ENCODE measurements at places on chromosomes 5 and 9. TPM values are rescaled to one million over a fixed set of nuclear protein-coding genes. Genes with fewer than 3 reads are reported as not detected.

DNA sequence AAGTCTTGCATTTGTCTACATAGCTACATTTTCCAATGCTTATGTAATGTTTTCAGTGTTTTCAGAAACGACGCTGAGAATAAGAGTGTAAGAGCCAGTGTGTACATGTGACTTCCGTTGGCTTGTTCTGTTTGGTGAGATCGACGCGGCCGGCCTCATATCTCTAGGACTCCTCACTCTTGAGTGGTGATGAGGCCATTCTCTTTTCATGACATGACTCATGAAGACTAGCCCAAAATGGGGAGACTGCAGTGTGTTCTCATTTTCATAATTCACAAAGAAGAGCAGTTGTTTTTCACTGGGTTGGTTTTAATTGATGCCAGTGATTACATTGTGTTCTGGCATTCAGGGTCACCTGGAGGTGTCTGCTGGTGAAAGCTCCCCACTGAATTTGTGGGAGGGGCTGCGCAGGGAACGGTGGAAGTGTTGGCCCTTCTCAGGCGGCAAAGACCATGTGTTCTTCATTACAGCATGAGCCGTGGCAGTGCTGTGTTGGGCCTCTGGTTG, 131.5 kb upstream of the OTULINL start:
- DNase-seq, result peak; percentile 74

- peak; percentile 79 for DNase-seq
Observed at GRCh38 chr5:147935032-147935431, 28.7 kb upstream of the C5orf46 start.

DNA sequence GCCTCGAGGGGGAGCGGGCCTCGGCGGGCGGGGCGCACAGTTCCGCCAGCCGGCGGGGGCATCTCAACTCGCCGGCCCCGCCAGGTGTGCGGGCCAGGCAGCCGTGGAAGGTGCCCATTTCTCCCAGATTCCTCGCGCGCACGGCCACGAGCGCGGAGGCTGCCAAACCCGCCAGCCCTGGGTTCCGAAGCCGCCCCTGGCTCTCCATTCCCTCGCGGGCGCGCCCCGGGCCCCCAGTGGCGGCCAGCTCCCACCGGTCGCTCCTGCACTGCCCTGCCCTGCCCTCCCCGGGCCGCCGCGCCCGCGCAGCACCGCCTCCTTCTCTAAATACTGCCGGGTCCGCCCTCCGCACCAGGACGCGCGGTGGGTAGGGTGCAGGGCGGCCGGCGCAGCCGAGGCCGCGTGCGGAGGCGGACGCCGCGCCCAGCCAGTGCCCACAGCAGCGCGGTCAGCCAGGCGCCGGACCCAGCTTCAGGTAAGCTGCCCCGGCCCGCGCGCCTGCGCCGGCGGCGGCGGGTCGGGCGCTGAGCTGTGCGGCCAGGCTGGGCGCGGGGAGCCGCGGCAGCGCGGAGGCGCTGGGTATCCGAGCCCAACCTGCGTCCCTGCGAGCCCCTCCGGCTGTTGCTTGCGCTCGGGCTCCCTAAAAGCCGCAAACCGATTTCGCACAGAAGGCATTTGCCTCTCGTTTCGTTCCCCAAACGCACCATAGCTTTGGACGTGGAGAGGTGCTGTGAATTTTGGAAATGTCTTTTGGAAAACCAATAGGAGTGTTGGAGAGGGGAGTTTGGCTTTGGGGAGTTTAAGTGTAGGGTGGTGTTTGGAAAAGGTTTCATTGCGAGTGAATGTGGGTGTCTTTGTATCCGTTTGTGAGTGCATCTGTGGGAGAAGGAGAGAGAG, at the start of gene TMEM171:
Gene TMEM171 (plus strand): TSS at position 354 of the 897 bp plus-strand sequence. CDS start 2,799 bp downstream, outside the sequence.
- peak; percentile 50 for DNase-seq

- peak; percentile 99 for DNase-seq
Observed at GRCh38 chr9:27125030-27125429, 16.0 kb downstream of the TEK start.

DNA sequence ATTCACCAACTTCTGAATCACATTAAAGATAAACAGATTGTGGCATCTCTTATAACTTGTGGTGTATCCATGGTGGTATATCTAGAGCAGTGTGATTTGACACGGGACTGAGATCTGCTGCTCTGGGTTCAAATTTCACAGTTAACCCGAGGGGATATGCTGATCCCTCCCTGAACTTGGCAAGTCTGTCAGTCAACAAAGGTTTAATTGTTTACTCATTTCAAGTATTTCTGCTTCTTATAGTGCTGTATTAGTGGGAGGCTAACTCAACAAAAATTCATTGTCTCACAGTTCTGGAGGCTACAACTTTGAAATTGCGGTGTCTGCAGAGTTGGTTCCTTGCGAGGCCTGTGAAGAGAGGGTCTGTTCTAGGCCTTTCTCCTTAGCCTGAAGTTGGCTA, 1175.2 kb downstream of the PTPRD start:
- no peak for DNase-seq

GRCh38 chr5:158234323-158235158, 375.6 kb upstream of the CLINT1 start:
- peak; percentile 67 for DNase-seq

DNA sequence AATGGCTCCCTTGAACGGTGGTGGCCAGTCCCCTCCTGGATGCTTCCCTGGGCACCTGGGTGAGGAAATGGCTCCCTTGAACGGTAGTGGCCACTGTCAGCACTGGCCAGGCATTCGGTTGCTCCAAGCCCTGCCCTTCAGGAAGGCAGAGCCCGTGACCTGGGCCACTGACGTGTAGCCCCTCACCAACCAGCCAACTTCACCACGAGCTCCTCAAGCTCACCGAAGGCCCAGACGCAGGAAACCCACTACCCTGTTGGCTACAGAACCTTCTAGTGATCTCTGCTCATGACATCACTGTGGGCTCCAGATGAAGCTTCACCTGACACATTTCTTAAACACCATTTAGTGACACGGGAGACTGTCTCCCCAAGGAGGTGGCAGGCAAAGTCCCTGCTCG, 9.2 kb downstream of the SLC6A3 start:
- DNase-seq, result no peak

DNA sequence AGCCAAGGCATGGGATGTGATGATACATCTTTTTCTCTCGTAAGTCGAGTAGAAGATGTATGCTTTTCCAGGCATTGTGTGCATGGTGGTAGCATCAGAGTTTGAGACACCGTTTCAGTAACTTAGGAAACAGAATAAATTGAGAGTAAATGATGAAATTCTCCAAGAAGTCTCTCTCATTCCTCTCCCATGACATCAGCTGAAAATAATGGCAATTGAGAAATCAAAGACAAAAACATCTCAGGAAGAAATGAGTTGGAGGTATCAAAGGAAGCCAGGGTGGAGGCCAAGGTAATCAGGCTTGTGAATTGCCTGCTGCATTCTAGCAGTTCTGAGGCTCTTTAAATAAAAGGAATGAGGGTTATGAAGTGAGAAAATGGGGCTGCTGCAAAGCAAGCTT, 53.9 kb downstream of the SGCD start:
- DNase-seq, result peak; percentile 76

DNA sequence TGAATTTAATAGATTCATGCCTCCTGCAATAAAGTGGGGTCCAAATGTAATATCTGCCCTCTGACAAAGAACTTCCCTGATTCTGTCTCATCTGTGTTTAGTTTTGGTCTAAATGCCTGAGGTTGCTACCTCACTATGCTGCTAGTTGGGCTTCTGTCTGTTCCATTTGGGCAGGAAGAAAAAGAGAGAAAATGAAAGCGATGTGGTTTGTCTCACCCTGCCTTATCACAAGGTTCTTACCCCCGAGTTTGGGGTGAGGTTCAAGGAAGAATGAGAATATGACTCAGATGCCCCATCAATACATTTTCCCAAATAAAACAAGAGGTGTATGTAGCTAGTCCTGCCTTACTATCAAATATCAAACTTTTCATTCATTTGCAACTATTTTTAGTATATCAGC, 132.1 kb upstream of the MTAP start:
- no peak for DNase-seq

GRCh38 chr9:131885144-131885609, 145.3 kb upstream of the RAPGEF1 start:
- no peak for DNase-seq

DNA sequence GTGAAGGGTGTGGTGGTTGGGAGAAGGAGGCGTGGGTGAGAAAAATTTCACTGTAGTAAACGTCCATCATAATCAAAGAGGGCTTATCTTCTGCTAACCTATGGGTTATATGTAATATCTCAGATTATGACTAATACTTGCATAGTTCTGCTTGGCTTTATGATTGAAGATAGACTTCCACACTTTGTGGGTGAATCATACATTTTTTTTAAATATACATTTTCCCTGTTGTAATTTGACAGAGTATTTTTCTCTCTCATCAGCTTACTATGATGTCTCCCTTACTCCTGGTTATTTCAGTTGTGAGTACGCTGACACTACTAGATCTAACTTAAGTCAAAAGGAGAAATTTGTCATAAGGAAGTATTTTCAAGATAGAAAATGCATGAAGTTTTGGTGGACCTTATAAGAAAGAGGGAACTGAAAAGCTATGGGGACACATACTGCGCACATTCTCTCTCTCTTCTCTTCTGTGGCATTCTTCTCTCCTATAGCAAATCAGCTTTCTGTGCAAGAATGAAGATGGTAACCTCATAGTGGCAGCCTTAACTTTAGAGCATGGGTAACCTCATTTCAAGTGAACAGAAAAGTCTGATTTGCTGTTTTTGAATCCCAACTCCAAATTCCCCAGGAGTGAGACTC, 4.9 kb upstream of the JAK2 start:
- DNase-seq, result no peak

The HBEGF gene
- 1.8 TPM for total RNA-seq

DNA sequence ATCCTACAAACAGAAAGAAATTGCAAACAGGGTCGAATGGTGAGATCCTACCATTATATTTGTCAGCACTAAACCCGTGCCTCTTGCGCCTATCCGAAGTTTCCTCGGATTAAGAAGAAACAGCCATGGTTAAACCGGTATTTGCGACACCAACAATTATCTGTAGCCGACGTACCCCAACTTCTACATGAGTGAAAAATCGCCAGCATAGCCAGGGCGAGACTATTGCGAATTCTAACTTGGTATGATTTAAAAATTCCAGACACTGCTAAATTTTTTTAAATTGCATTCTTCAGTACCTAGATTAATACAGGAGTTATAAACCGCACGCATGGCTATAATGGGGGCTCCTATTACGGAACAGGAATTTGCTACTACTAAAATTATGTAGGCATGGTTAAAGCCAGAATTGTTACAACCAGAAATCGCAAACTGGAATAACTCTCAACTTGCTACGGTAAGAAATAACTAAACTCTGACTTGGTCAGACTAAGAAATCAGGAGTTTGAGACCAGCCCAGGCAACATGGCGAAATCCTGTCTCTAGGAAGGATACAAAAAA, 25.3 kb upstream of the ANXA2R start:
- DNase-seq, result peak; percentile 63

DNA sequence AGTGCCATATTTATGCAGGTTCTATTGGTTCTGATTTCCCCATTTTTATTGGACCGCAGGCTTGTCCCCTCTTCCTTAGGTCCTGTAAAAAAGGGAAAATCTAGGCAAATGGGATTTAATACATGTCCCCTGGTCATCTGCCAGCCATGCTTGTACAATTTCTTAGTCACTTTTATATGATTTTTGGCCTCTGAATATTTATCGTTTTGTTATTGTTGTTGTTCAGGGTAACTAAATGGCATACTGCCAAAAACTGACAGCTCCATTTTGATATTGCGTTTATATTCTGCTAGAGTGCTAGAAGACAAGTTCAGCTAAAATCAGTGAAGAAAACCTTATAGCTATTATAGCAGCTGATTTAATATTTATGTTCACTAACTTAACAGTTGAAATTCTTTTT, 770.2 kb upstream of the FAM174A start:
- no peak for DNase-seq

DNA sequence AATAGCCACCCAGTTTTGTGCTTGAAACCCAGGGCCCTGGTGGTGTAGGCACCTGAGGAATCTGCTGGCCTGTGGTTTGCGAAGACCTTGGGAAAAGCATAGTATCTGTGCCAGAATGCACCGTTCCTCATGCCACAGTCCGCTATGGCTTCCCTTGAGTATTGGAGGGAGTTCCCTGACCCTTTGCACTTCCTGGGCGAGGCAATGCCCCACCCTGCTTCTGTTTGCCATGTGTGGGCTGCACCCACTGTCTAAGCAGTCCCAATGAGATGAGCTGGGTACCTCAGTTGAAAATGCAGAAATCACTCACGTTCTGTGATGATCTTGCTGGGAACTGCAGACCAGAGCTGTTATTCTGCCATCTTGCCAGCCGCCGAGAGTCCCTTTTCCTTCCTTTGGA, 483.5 kb downstream of the AGTPBP1 start:
- DNase-seq, result no peak

GRCh38 chr9:2816476-2817141, 27.3 kb downstream of the PUM3 start:
- DNase-seq, result peak; percentile 97

- peak; percentile 86 for DNase-seq
Observed at GRCh38 chr5:148740966-148741742, 85.3 kb upstream of the ADRB2 start.

DNA sequence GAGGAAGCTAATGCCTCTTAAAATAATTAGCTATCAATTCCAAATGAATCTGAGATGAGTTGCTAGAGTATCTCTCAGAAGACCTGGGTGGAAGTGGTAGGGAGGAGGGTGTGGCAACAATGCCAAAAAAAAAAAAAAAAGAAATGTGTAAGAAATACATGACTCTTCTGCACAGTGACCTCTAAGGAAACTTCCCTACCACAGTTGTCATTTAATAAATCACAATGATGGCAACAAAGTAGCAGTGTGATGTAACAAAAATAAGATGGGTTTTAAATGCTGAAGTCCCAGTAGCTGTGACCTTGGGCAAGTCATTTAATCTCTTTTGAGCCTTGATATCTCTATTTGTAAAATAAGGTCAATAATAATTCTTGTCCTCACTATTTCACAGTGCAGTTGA, 7.2 kb downstream of the FOXD1 start:
- DNase-seq, result peak; percentile 27

DNA sequence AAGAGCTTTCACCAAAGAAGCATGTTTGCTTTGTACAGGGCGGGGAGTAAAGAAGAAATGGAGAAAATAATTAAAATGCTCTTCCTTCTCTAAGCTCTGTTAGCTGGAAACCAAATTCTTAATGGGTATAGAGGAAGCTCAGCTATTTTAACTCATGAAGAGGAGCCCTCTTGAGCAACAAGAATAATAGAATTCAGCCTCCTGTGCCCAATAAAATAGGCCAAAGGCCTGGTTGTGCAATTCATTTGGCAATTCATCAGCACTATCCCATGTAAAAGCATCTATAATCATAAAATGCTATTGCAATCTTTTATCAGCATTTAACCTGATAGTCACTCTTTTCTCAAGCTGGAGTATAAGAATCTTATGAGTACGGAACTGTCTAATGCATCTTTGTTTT, 133.6 kb upstream of the CDH6 start:
- DNase-seq, result peak; percentile 9

The TGFBI gene
- 270 TPM for total RNA-seq

GRCh38 chr5:32534041-32534440, 51.3 kb upstream of the SUB1 start:
- peak; percentile 19 for DNase-seq

The IFNA21 gene
- not detected for total RNA-seq

The ENTPD8 gene
- total RNA-seq, result under 0.01 TPM

The CCDC192 gene
- total RNA-seq, result not detected

The POMT1 gene
- 24.9 TPM for total RNA-seq

The CD180 gene
- not detected for total RNA-seq

All from fibroblast of lung (primary cell).